ENCODE measurements at places on chromosomes 6 and 20.
A peak's percentile ranks its signal among the peaks of the same experiment; 100 is the strongest.

DNA sequence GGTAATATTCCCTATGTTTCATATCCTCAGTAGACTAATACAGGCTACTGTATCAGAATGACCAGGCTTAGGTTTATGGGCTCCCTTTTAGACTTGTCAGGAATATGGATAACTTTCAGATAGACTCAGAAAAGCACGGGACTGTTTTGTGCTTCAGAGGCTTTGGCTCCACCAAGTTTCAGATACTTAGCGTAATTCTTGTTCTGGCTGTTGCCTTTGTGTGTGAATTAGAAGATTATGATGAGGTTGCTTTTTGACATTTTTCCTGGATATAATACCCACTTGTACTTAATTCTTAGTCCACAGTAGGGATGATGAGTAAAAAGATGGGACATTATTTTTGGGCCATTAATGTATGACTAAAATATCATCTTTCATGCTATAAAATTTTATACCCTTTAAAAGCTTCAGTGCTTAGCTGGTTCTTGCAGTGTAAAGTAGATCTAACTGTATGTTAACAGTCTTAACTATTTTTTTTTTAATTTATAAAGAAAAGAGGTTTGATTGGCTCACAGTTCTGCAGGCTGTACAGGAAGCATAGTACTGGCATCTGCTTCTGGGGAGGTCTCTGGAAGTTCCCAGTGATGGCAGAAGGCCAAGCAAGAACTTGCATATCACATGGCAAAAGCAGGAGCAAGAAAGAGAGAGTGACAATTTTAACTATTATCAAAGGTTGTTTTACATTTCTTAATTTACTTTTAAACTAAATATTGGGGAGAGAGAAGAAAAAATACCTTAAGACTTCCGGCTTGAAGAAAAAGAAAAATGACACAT is 120.7 kb downstream of the ZFAND3 start:
- H3K27me3 ChIP-seq, result no peaks in the 10 kb centered on the region
- no peak overlapping the region for H3K27ac ChIP-seq
- no peak overlapping the region for H3K4me3 ChIP-seq
- peak; percentile 81 for DNase-seq

- no peaks in the 10 kb centered on the region for H3K36me3 ChIP-seq
- DNase-seq, result no peak
- no peak overlapping the region for H3K4me3 ChIP-seq
- peaks cover 3% of the 10 kb centered on the region for H3K4me1 ChIP-seq
Measured at GRCh38 chr20:62337558-62338293, 29.4 kb downstream of the LAMA5 start.

GRCh38 chr6:22036275-22036674 is 260.6 kb downstream of the PRL start:
- H3K4me3 ChIP-seq, result no peak overlapping the region
- no peaks in the 10 kb centered on the region for H3K27me3 ChIP-seq
- no peak overlapping the region for H3K27ac ChIP-seq

DNA sequence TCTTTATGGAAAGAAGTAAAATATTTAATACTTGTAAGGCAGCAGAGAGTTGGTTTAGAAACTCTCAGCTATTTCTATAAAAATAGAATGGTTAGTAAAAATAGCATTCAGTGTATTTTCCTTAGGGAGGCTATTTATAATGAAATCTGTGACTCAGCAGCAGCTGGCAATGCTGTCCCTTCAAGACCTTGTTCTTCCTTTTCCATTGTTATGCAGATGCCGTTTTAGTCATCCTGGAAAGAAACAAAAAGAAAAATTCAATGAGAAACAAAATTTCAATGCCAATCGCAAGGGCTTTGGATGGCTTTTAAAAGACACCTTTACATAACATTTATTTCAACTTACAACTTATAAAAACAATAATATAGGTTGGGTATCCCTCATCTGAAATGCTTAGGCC is 17.5 kb downstream of the MPC1 start:
- no peak for DNase-seq
- H3K36me3 ChIP-seq, result no peaks in the 10 kb centered on the region
- H3K27ac ChIP-seq, result peak overlapping the region; percentile 64
- H3K4me3 ChIP-seq, result no peak overlapping the region
- no peaks in the 10 kb centered on the region for H3K27me3 ChIP-seq

DNA sequence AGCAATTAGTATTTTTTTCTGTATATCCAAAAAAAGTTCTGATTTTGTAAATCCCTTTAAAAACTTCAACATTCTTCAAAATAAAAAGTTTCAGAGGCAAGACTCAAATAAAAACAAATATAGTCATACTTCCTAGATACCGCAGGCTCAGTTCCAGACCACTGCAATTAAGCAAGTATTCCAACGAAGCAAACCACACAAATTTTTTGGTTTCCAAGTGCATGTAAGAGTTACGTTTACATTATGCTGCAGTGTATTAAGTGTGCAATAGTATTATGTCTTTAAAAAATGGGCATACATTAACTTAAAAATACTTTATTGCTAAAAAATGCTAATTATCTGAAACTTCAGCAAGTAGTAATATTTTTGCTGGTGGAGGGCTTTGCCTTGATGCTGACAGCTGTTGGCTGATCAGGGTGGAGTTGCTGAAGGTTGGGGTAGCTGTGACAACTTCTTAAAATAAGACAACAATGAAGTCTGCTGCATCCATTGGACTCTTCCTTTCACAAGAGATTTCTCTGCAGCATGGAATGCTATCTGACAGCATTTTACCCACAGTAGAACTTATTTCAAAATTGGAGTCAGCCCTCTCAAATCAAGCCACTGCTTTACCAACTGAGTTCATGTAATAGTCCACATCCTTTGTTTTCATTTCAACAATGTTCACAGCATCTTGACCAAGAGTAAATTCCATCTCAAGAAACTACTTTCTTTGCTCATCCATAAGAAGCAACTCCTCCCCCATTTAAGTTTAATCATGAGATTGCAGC is 46.0 kb downstream of the PHIP start:
- no peak overlapping the region for H3K4me3 ChIP-seq
- no peaks in the 10 kb centered on the region for H3K27me3 ChIP-seq
- H3K4me1 ChIP-seq, result no peaks in the 10 kb centered on the region

DNA sequence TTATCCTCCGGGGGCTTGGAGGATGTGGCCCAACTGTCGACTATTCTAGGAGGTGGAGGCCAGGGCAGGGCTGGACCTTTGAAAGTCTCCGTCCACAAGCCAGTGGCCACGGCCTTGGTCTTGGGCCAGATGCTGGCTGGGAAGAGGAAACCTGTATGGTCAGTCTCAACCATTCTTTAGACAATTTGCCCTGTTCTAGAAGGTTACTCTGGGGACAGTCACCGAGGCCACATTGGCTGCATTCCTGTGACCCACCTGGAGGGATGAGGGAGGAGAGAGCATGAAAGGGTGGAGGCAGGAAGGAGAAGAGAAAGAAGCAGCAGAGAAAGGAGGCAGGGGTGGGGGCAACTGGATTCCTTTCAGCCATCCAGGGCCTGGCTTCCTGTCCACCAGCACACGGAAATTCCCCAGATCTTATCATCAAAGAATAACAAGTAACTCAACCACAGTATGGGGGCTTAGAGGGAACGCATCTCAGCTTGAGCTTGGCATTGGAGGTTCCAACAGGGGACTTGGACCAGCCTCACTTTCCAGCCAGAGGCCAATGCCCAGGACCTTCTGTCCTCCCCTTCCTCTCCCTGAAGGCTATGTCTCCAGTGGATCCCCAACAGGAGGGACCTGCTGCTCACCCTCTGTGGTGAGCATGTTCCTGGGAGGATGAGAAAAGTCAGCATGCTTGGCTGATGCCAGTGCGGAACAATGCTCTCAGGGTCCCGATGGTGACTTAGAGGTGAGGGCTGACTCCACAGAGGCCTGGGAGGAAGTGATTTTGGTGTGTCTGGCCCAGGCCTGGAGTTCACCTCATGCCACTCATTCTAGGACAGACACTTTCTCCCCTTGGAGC is 30.4 kb downstream of the TGM2 start:
- H3K27me3 ChIP-seq, result no peaks in the 10 kb centered on the region
- no peaks in the 10 kb centered on the region for H3K36me3 ChIP-seq
- peaks cover 10% of the 10 kb centered on the region for H3K4me1 ChIP-seq
- H3K27ac ChIP-seq, result no peak overlapping the region

GRCh38 chr6:39806278-39806677 is 14.1 kb downstream of the DAAM2 start:
- H3K27ac ChIP-seq, result no peak overlapping the region
- DNase-seq, result no peak
- no peak overlapping the region for H3K4me3 ChIP-seq
- no peaks in the 10 kb centered on the region for H3K27me3 ChIP-seq

DNA sequence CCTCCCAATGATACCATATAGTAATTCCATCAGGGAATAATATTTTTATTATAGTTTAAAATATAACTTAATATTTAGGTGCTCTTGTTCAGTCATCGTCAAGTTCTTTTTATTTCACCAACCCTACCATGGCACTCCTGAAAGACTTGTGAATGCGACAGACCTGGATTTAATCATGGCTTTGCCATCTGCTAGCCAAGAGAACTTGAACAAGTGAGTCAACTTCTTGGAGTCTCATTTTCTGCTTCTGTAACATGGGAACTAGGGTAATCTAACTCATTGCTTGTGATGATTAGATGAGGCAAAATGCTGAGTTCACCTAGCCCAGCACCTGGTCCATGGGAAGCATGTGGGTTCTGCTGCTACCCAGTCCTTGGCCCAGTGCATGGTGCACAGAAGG is 62.9 kb downstream of the ESR1 start:
- DNase-seq, result no peak
- no peaks in the 10 kb centered on the region for H3K27me3 ChIP-seq
- H3K36me3 ChIP-seq, result no peaks in the 10 kb centered on the region

DNA sequence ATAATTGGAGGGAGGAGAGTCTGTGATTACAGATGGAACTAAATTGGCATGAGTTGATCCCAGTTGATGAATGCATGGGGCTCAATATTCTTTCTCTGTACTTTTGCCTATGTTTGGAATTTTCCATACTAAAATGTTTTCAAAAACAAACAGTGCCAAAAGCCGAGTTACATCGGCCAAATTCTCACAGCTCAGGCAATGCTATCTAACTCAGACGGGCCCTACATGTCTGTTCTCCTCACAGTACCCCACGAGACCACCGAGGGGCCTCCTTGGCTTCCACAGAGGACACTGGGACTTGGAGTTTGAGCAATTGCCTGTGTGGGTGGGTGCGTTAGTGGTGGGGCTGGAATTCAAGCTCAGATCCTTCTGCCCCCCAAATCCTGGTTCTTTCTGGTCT is 413.2 kb downstream of the CDH26 start:
- H3K36me3 ChIP-seq, result no peaks in the 10 kb centered on the region
- no peaks in the 10 kb centered on the region for H3K27me3 ChIP-seq
- no peak overlapping the region for H3K27ac ChIP-seq
- no peak for DNase-seq
- H3K4me3 ChIP-seq, result no peak overlapping the region

- no peaks in the 10 kb centered on the region for H3K27me3 ChIP-seq
- no peak for DNase-seq
- H3K4me3 ChIP-seq, result no peak overlapping the region
- no peaks in the 10 kb centered on the region for H3K36me3 ChIP-seq
- no peak overlapping the region for H3K27ac ChIP-seq
Measured at GRCh38 chr6:37988696-37989095, 169.2 kb downstream of the ZFAND3 start.

DNA sequence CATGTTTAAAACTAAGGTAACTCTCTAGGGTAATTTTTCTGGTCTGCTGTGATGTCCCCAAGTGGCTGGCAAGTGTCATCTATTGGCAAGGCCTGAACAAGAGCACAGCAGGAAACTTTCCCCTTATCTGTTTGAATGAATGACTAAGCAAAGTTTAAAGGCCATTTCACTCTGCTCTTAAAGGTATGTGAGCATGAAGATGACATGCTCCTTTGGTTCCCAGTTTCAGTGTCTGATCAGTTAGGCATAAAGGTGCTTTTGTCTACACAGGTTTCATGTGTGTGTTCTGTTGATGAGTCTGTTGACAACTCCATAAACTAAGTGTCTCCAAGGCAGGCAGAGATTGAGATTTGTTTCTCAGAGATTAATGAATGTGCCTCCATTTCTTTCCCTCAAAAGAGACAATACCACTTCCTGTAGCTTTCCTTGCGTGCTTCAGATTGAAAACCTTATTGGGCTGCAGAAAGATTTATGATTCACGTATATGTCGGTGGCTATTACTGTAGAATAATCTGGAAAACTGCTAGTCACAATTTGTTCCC is 83.9 kb downstream of the MAP3K7 start:
- no peak overlapping the region for H3K27ac ChIP-seq
- no peaks in the 10 kb centered on the region for H3K27me3 ChIP-seq
- H3K36me3 ChIP-seq, result no peaks in the 10 kb centered on the region
- H3K4me3 ChIP-seq, result no peak overlapping the region

GRCh38 chr20:48740292-48740649 is 87.5 kb downstream of the PREX1 start:
- DNase-seq, result no peak
- peaks cover 3% of the 10 kb centered on the region for H3K4me1 ChIP-seq
- H3K4me3 ChIP-seq, result no peak overlapping the region
- H3K27me3 ChIP-seq, result no peaks in the 10 kb centered on the region

GRCh38 chr6:118387921-118388701 is 160.0 kb upstream of the PLN start:
- no peaks in the 10 kb centered on the region for H3K27me3 ChIP-seq
- no peak overlapping the region for H3K4me3 ChIP-seq
- H3K27ac ChIP-seq, result no peak overlapping the region
- no peak for DNase-seq
- no peaks in the 10 kb centered on the region for H3K36me3 ChIP-seq
- H3K4me1 ChIP-seq, result no peaks in the 10 kb centered on the region

GRCh38 chr6:147108259-147108910 is 95.8 kb upstream of the STXBP5 start:
- H3K27me3 ChIP-seq, result no peaks in the 10 kb centered on the region
- no peaks in the 10 kb centered on the region for H3K4me1 ChIP-seq
- H3K27ac ChIP-seq, result no peak overlapping the region
- H3K4me3 ChIP-seq, result no peak overlapping the region
- no peaks in the 10 kb centered on the region for H3K36me3 ChIP-seq

- no peak overlapping the region for H3K4me3 ChIP-seq
- H3K36me3 ChIP-seq, result no peaks in the 10 kb centered on the region
- no peaks in the 10 kb centered on the region for H3K27me3 ChIP-seq
- H3K4me1 ChIP-seq, result no peaks in the 10 kb centered on the region
- H3K27ac ChIP-seq, result no peak overlapping the region
Measured at GRCh38 chr20:1499528-1500420, 8.6 kb upstream of the SIRPB2 start.

- H3K4me1 ChIP-seq, result no peaks in the 10 kb centered on the region
- no peaks in the 10 kb centered on the region for H3K36me3 ChIP-seq
- H3K27ac ChIP-seq, result no peak overlapping the region
- no peak for DNase-seq
- no peaks in the 10 kb centered on the region for H3K27me3 ChIP-seq
- no peak overlapping the region for H3K4me3 ChIP-seq
Measured at GRCh38 chr6:144131248-144131709, 19.0 kb upstream of the STX11 start.

DNA sequence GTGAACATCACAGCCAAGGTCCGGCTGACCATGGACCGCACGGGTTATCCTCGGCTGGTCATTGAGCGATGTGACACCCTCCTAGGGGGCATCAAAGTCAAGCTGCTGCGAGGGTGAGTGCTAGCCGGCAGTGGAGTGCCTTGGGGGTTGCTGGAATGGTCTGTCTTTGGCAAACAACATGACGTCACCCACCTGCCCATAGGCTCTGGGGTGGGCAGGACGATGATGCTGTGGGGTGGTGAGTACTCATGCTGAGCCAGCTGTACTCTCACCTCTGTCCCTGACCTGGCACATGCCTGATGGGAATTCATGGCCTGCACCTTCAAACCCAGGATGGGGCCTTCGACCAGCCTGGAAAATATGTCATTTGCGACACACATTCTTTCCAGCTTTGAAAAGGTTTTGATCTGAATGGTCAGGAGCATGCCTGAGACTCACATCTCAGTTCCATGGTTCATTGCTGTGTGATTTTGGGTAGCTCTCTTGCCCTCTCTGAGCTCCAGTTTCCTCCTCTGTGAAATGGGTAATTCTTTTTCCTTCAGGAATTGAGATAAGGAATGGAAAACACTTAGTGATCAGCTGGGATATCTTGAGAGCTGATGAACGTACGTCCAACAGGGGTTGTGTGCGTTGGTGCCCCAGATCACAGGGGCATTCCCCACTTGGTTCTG is 6.7 kb downstream of the BPIFB4 start:
- H3K4me3 ChIP-seq, result no peak overlapping the region
- no peaks in the 10 kb centered on the region for H3K27me3 ChIP-seq
- no peak for DNase-seq

Data from testis (tissue), 5 donors.